ENCODE measurements at places on chromosomes 3 and 15. TPM values are rescaled to one million over a fixed set of nuclear protein-coding genes. Genes with fewer than 3 reads are reported as not detected.

The P2RY12 gene
- total RNA-seq, result not detected

The FANCD2 gene
- 26.8 TPM for total RNA-seq

The NPAP1 gene
- total RNA-seq, result not detected

The GATM gene
- total RNA-seq, result 0.60 TPM

The FBLN2 gene
- 1.4 TPM for total RNA-seq

The DCUN1D1 gene
- 35.0 TPM for total RNA-seq
